ENCODE measurements at places on chromosomes 13 and 19.

GRCh38 chr19:18446145-18446810, 8.3 kb upstream of the ISYNA1 start:
- DNase-seq, result no peak

- DNase-seq, result no peak
Observed at GRCh38 chr13:60745343-60745742, 348.3 kb downstream of the TDRD3 start.

GRCh38 chr13:37657956-37658355, 59.4 kb upstream of the POSTN start:
- peak; percentile 28 for DNase-seq

GRCh38 chr19:30379841-30380610, 7.8 kb downstream of the ZNF536 start:
- no peak for DNase-seq

DNA sequence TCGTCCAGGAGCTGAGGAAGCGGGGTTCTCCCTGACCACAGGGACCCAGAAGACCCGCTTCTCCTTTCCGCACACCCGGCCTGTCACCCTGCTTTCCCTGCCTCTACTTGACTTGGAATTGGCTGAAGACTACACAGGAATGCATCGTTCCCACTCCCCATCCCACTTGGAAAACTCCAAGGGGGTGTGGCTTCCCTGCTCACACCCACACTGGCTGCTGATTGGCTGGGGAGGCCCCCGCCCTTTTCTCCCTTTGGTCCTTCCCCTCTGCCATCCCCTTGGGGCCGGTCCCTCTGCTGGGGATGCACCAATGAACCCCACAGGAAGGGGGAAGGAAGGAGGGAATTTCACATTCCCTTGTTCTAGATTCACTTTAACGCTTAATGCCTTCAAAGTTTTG, 18.9 kb downstream of the VASP start:
- peak; percentile 53 for DNase-seq

GRCh38 chr19:34508540-34508939, 27.0 kb downstream of the WTIP start:
- no peak for DNase-seq

DNA sequence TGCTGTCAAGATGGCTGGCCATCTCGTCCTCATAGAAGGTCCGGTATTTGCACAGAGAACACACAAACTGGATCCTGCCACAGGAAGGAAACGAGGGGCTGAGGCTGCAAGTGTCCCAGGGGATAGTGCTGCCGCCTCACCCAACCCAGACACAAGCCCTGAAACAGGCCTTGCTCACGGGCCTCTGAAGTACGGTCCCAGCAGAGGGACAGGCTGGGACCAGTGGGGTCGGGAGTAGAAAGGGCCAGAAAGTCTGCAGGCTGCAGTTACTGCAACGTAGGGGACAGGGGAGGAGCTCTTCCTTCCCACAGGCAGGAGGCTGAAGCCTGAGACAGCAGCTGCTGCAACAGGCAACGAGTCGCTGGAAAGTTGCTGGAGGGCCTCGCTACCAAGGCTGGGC, 18.2 kb upstream of the AKAP8 start:
- DNase-seq, result no peak

GRCh38 chr19:38273499-38273898, 9.1 kb downstream of the SPINT2 start:
- no peak for DNase-seq

- DNase-seq, result peak; percentile 61
Observed at GRCh38 chr19:44744871-44745332, 3.6 kb upstream of the BCL3 start.

- DNase-seq, result no peak
Observed at GRCh38 chr13:75153386-75153785, 328.6 kb downstream of the TBC1D4 start.

GRCh38 chr19:29520390-29520789, 5.4 kb upstream of the VSTM2B start:
- DNase-seq, result no peak

DNA sequence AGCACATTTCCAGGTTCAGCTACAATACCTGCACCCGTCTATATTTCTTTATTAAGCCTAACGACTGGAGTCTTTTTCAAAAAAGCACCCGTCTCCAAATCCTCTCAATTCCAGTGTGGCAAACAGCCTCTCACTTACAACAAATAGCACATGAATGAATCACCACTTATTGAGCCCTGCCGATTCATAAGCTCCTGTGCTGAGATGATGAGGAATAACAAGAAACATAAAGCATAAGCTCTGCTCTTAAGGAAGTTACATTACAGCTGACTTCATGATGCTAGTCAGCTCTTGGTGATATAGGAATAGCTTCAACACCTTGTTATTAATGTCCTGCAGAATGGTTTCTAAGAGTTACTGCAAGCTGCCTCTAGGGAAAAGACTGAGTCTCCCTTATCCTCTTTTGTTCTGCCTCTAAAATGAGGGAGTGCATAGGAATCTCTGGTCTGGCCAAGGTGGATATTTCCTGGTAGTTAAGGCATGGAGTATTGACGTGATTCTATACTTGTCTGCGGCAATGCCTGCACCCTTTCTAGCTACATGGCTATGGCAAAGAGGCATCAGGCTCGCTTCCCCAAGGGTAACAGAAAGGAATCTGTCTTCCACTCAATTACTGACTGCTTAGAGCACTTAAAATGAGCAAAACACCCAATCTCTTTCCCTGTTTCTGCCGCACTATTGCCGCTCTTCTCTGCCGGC, 195.7 kb downstream of the KLF12 start:
- peak; percentile 82 for DNase-seq

DNA sequence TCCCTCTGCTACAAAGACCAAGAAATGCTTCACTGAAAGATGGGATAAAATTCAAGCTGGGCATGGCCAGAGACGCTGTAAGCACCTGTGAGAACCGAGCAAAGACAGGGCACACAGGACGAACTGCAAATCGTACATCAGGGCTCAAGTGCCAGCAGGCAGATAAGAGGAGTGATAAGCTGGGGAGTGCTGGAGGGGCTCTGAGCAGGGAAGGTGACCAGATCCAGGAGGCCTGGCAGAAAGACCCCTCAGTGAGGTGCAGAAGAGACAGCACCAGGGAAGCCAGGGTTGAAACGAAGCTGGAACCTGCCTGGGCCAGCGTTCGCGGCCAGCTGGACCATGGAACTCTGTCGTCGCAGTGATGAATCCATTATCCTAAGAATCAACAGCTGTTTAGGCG, 10.2 kb downstream of the RAB20 start:
- DNase-seq, result no peak

DNA sequence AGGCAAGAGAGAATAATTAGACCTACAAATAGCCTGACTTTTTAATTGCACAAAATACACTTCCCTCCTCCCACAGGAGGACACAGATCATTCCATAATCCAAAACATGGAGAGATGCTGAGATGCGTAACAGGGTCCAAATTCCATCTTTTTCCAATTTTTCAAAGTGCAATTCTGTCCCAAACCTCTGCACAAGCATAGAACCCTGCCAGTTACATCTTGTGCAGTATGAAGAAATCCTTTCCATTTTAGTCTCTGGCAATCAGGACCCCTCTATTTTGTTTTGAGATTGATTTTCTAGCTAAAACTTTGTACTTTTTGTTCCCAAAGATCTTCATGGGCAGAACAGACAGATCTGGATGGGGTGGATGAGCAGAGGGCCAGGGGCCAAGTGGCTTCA, 209.2 kb downstream of the B3GLCT start:
- no peak for DNase-seq

DNA sequence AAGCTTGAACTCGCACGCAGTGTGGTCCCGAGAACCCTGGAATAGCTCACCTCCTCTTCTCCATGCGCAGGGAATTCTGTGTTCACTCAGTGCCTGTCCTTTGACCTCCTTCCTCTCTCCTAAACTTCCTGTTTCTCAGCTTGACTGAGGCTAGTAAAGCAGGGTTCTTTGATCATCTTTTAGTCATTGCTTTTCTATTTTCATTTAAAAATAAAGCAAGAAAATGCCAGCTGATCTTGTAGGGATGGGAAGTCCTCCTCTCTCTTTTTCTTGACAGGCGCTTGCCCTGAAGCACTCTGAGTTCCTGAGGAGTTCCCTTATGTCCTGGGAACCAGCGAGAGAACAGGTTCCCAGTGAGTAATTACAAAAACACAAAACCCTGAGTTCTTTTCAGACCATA, 62.8 kb downstream of the ARHGEF7 start:
- DNase-seq, result peak; percentile 23

DNA sequence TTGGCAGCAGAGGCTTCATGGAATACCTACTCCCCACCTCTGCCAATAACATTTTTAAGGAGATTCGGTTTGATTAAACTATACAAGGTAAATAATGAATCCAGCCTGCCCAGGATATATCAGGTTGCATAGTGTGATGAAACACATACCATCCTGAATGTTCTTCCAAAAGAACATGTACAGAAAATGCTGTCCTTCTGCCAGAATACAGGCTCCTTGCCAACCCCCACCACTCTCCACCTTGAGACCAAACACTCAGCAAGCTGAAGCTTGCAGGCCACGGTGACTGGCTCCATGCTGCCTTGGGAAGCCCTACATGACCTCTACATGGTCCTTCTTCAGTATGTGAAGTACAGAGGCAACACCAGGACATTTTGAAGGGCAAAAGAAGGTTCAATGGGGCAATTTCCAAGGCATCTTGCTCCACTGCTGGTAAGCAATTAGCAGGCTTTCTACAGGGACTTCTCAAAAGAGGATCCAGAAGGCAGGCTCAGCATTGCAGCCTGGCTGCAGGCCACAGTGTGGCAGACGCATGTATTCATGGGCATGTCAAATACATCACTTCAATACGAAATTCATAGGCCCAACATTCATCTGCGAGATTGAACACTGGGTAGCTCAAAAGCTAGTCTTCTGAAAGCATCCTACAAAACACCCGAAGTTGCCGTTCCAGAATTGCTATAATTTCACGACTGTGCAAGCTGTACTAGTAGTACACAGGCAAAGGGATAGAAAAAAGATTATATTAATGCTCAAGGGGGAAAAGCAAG, 62.4 kb upstream of the SERP2 start:
- peak; percentile 65 for DNase-seq

DNA sequence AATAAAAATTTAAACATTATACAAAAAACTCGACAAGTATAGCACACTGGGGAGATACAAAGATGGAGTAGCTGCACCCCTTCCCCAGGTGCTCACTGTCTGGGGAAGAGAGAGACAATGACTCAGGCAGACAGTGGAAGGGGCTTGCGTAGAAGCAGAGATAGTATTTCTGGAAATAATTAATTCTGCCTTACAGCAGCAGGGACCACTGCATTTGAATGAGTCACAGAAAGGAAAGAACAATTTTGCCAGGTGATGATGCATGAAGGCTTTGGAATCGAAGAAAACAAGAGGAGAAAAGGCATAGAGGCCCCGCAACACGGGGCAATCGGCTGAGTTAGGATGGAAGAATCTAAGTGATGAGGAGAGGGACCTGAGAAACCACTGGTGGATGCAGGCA, 447.4 kb downstream of the EFNB2 start:
- DNase-seq, result no peak

DNA sequence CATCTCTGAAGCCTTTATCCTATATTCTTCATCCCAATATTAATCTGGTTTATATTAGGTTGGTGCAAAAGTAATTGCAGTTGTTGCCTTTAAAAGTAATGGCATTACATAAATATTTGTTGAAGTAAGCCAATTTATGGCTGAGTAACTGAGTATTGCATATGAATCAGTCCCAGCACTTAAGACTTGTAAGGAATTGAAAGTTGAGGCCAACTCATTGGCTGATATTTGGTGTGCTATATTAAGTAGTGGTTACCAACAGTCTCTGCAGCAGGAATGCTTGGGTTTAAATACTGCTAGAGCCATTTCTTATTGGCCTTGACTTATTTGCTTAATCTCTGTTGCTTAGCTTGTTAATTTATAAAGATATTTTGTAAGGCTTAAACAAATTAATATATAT, 460.7 kb downstream of the GPC6 start:
- peak; percentile 27 for DNase-seq

- no peak for DNase-seq
Observed at GRCh38 chr19:33390908-33391630, 17.6 kb downstream of the CEBPG start.

DNA sequence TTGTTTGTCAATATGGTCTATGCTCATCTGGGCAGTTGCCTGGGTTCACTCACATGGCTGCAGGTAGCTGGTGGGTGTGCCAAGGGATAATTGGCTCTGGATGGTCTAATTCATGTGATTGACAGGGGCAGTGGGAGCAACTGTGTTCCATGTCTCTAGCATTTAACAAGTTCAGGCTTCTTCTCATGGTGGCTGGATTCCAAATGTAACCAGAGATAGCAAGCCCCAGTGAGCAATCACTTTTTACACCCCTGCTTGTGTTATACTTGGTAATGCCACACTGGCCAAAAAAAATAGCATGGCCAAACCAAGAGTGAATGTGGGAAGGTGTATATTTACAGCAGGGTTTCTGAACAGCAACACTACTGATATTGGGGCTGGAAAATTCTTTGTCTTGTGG, 89.6 kb upstream of the TNFSF11 start:
- peak; percentile 52 for DNase-seq

DNA sequence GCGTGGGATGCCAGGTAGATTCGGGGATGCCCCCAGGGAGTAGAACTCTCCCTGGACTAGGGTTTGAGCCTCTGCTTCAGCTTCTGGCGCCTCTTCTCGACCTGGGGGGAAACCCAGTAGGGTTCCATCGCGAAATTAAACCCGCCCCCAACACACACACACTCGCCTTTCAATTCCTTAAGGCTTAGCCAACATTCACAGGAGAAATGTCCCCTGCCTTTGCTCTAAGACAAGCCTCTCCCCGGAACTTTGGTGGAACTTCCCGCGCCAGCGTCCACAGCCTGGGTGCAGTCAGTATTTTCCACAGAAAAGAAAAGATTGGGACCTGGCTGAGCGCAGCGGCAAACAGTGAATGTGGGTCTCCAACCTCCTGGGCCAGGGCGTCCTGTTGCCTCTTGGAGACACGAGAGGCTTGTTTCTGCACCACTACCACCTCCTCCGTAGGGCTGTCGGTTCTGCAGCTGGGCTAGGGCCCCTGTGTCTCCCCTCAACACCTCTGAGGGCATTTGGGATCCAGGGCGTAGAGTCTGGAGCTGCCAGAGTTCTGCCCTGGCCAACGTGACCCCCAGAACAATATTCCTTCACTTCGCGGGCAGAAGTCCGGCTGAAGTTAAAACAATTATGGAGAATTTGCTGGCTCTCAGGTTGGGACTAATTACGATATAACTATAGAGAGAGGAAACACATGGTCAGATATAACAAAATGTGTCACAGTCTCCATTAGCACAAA, 3.2 kb downstream of the PDX1 start:
- DNase-seq, result no peak

- no peak for DNase-seq
Observed at GRCh38 chr19:36436531-36436930, 18.1 kb upstream of the ZFP82 start.

GRCh38 chr19:38737281-38737865, 6.9 kb downstream of the CAPN12 start:
- no peak for DNase-seq

GRCh38 chr13:78323848-78324247, 279.5 kb downstream of the POU4F1 start:
- no peak for DNase-seq

DNA sequence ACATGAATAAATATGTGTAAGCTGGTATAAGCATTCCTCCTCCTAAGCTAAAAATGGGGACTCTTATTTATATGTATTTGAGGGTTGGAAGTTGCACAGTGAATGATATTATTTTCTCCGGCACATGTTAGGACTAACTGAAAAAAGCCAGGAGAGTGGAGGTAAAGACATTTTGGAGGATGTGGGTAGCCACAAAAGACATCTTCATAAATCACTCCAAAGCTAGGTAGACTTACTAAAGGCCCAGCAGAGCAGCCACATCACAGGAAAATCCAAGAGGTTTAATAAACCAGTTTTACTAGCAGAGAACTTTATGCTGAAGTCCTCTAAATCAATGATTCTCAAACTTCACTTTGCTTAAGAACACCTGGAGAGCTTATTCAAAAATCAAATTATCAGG, 424.7 kb downstream of the KCTD12 start:
- DNase-seq, result no peak

All from fibroblast of the aortic adventitia (primary cell).